ENCODE measurements at places on chromosomes 11 and 22.
A peak's percentile ranks its signal among the peaks of the same experiment; 100 is the strongest.

- DNase-seq = no peak
These were observed 225.6 kb upstream of the E2F8 start for GRCh38 chr11:19466314-19466713.

GRCh38 chr11:1776331-1776851 is 12.7 kb upstream of the CTSD start:
- no peak for DNase-seq

- no peak for DNase-seq
These were observed 11.0 kb upstream of the BLID start for GRCh38 chr11:122127020-122127419.

DNA sequence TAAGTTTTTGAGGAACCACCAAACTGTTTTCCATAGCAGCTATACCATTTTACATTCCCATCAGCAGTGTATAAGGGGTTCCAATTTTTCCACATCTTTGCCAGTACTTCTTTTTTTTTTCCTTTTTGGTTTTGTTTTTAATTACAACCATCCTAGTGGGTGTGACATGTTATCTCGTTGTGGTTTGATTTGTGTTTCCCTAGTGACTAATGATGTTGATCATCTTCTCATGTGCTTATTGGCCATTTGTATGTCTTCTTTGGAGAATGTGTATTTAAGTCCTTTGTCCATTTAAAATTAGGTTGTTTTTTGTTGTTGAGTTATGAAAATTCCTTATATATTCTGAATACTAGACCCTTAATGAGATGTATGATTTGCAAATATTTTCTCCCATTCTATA is 59.3 kb downstream of the STIM1 start:
- DNase-seq = no peak

GRCh38 chr11:12430351-12430750 is 53.0 kb downstream of the PARVA start:
- DNase-seq = no peak

- DNase-seq = no peak
These were observed 134.7 kb downstream of the ME3 start for GRCh38 chr11:86537541-86538222.

DNA sequence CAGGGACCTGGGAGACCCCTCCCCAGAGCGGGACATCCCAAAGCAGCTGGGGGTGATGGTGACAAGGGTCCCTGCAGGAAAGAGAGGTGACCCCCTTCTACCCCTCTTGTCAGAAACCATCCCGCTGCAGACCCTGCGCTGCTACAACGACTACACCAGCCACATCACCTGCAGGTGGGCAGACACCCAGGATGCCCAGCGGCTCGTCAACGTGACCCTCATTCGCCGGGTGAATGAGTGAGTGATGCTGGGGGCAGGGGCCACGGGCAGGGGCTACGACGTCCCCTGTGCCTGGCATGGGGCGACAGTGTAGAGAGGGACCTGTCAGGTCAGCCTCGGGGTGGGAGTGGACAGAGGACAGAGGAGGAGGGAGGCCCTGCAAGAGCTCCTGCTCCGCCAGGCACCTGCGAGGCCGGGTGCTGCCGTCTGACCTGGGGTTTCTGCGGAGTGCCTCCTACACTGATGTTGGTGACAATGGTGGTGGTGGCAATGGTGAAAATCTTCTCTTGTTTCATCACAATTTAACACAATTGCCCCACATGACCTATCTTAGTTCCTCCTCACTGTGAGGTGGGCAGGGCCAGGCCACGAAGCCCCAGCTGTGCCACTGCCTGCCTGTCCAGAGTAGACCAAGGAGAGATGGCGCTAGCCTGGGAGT is 9.8 kb downstream of the CSF2RB start:
- no peak for DNase-seq

- DNase-seq = no peak
These were observed 128.8 kb downstream of the KIRREL3 start for GRCh38 chr11:126871792-126872191.

DNA sequence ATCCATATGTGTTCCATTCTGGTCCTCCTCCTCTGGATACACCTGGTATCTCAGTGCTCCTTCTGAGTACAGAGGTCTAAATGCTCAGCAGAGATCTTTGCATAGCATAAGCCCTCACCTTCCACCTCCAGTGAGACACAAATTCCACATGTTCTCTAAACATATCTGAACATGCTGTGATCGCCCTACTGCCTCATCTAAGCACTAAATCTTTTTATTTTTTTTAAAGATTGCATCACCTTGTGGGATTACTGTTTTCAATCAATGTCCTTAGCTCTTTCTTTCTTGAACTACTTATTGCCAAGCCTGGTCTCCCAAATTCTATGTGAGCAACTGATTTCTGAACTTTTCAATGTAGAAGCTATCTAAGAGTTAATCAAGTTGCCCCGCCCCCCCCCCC is 113.4 kb downstream of the TRPC6 start:
- DNase-seq = no peak

GRCh38 chr11:101975734-101976133 is 59.4 kb upstream of the ANGPTL5 start:
- no peak for DNase-seq

DNA sequence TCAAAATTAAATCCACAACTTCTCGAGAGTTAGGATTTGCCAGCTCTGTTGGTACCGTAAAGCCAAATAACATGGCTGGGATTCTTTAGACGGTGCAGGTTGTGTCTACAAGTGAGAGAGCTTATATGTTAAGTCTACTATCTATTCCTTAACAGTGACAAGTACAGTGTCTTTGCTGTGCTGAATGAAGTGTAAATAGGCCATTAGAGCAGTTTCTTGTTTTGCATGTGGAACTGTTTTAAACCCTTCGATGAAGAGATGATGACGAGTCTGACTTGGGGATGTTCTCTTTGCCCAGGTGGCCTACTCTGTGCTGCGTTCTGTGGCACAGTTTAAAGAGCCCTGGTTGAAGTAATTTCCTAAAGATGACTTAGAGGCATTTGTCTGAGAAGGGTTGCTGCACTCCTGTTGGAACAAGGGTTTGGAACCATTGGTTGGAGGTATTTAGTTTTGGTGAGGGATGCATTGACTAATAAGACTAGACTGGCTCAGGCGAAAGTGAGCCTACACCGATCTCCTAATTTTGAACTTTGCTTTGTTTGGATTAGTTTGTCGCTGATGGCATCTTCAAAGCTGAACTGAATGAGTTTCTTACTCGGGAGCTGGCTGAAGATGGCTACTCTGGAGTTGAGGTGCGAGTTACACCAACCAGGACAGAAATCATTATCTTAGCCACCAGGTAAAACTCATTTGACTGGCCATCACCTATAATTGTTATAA is 988 bp downstream of the RPS3 start:
- DNase-seq = no peak

DNA sequence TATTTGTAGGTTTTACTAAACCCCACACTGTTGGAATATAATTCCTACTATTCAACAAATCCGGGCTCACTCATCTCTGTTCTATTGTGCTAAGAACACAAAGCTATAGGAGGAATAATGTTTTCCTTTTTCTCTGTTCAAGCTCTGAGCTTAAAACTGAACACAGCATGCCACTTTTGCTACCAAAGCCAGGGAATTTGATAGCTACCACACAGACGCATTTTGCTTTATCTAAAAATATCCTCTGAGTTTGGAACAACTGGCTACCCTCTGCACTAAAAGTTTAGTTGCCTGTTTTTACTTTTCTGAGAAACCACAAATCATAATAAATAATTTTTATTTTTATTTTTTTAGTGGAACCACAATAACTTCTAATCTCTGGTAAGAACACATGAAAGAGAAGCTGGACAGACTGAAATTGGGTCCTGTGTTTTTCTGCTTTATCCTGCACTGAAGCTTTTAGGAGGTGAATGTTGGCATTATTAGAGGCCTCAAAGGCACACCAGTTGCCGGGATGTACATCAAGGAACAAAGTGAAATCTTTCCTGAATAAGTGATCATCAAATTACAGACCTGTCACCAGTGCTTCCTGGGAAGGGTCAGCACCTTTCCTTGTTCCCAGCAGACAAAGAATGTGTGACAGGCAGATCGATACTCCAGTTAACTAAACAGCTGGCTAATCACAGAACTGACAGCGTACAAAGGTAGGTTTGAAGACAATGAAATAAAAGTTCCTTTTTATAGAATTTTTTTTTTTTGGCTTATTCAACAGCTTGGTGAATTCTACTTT is 523.2 kb upstream of the TENM4 start:
- no peak for DNase-seq

- peak; percentile 78 for DNase-seq
These were observed at the start of gene HTR3A for GRCh38 chr11:113974741-113975470. TSS of gene HTR3A (plus strand) at chr11:113975108. CDS start at chr11:113975326, 218 bp downstream.

DNA sequence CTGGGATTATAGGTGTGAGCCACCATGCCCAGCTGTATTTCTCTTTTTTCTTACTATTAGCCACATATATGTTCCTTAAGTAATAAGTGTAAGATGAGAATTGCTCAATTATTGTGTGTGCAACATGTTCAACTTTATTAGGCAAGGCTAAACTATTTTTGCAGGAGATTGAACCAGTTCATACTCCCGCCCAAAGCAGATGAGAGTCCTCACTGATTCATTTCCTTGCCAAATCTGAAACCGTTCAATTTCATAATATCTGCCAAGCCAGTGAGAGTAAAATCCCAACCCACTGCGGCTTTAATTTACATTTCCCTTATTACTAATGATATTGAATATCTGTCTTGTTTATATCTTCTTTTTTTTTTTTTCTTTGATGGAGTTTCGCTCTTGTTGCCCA is 48.4 kb downstream of the KCNJ4 start:
- no peak for DNase-seq

- no peak for DNase-seq
These were observed 467.1 kb downstream of the MIAT start for GRCh38 chr22:27124351-27124966.

GRCh38 chr11:111823131-111823530 is 48.2 kb downstream of the ALG9 start:
- DNase-seq = no peak

- peak; percentile 64 for DNase-seq
These were observed 29.3 kb upstream of the TCF20 start for GRCh38 chr22:42299586-42300258.

DNA sequence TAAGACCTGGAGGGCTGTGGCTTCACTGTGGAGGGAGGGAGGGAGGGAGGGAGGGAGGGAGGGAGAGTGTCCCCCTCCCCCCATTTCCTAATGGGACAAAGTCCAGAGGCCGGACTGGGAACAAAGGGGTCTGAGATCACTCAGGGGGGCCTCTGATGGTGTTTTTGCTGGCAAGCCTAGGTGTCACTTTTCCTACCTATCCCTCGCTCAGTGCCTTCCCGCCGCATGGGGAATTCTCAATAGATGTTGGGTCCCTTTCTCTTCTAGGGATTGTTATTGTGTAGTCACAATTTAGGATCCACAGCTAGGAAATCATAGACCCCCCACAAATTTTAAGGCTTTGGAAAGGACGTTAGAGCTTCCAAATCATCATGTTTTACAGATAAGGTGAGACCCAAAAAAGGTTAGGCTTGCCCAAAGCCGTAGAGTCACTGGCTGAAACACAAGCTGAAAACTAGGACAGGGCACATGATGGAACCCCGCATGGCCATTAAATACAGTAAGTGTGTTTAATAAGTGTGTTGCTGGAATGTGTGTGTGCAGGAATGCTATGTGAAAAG is 4.8 kb upstream of the FTH1 start:
- no peak for DNase-seq

DNA sequence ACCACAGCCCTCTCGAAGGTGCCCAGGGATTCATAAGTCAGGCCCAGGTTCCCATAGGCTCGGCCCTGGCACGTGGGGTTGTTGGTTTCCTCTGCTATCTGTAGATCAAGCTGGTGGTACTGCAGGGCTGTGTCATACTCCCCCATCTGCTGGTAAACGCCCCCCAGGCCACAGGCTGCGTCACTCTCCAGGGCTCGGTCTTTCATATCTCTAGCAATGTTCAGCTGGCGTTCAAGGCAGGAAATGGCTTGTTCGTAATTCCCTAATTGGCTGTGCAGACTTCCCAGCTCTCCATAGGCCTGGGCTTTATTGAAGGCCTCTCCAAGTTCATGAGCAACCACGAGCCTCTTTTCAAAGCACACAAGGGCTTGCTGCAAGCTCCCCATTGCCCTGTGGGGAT is 186.4 kb upstream of the PITPNB start:
- no peak for DNase-seq

DNA sequence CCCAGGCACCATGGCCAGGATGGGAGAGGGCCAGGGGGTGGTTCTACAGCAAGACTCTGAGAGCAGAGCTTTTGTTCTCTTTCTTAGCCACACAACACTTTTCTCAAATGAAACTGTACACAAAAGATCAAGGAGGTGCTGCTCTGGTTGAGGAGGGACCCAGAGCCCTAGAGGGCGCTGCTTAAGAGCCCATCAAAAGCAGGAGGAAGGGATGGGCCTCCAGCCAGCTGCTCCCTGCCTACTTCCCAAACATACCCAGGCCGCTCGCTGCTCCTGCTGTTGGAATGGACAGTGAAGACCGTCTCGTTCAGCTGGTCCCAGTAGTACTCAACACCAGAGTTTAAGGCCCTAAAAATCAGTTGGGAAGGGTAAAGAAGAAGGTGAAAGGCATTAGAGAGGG is 18.4 kb upstream of the CHRM4 start:
- peak; percentile 69 for DNase-seq

GRCh38 chr22:22787151-22787550 is 100.5 kb upstream of the IGLL5 start:
- DNase-seq = no peak

DNA sequence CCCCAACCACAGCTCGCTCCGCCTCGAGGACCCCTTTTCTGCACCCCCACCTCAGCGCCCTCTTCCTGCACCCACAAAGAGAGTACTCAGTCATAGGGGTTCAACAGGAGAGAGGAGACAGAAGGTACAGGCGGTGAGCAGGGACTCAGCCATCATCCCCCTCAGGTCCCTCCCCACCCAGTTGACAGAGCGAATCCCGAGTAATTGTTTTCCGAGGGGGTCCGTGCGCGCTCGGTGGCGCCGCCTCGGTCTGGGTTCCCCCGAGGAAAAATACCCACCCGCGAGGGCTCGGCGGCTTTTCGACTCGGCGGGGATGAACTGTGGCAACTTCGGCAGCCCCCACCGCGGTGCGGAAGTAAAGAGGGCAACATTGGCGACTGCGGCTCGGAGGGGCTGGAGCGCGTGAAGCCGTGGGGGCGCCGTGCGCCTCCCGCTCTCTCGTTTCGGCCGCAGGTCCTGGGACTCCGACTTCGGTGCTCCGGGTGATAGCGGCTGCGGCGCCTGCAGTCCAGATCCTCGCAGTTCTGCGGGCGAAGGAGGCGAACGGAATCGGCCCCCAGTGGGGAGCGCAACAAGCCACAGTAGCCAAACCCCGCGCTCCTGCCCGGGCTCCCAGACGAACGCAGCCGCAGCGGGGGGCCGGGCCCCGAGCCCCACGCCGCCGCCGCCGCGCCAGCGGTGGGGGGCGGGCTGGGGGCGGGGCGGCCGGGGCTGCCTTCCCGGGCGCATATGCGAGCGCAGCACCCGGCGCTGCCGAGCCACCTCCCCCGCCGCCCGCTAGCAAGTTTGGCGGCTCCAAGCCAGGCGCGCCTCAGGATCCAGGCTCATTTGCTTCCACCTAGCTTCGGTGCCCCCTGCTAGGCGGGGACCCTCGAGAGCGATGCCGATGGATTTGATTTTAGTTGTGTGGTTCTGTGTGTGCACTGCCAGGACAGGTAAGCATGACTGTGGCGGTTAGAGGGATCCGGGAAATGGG is at the start of gene NELL1:
TSS of gene NELL1 (plus strand) at position 743 of the 976 bp plus-strand sequence.
- peak; percentile 63 for DNase-seq

DNA sequence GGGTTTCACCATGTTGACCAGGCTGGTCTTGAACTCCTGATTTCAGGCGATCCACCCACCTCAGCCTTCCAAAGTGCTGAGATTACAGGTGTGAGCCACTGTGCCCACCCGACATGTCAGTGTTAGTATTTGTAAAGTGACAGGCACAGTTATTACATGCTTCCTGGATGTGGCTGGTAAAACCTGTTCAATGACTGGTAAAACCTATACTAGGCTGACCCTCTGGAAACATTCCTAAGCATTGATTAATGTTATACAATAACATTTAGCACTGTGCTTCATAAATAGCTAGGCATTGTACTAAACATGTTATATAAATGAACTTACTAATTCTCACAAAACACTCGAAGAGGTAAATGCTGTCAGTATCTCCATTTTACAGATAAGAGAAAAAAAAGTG is 20.9 kb upstream of the JHY start:
- DNase-seq = no peak
